ENCODE measurements at places on chromosomes 6 and 20.

DNA sequence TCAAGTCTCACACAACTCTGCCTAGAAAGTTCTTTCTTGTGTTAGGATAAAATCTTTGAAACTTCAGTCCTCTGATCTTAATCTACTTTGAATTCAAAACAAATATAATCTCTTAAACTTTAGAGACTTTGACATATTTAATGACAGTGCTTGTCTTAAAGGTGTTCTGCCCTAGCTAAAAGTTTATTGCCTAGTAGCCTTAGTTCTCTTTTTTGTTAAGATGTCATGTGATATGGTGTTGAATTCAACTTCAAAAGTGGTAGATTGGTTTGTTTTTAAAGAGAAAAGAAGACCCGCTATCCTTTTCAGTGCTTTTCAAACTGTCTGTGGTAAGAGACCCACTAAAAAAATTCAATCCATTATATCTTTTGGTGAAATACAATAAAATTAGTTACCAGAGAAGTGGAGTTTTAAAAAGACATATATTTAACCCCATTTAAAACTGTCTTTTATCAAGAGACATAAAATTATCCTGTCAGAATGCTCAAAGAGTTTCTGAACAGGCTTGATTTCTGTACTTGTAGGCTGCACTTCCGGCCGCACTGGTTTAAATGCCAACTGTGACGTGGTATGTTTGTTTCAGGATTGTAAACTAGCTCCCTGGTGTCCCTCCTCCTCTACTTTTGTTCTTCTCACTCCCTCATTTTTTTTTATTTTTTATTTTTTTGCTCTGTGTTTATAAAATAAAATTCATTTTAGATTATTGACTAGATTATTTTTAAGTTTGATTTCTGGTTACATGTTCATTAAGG is 76.5 kb downstream of the QKI start:
- no peak for DNase-seq

- no peak for DNase-seq
Observed at GRCh38 chr20:44761423-44761822, 15.8 kb downstream of the KCNK15 start.

- no peak for DNase-seq
Observed at GRCh38 chr6:130105996-130106704, 87.8 kb downstream of the L3MBTL3 start.

DNA sequence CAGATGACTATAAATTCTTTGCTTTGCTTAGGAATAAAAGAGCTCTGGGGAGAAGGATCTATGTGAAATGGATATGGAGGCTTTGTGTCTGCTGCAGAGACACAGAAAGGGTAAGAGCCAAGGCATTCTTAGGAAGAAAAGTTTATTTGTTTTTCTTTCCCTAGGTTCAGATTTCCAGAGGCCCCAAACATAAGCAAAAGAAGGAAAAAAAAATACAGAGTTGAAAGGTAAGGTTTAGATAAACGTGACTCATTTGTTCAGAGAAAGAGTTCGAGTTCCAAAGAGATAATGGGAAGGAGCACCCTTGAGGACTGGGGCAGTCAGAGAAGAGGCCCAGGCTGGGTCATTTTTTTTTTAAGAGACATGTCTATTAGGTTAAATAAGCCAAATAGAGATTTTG is 27.4 kb upstream of the BMP5 start:
- DNase-seq, result no peak

DNA sequence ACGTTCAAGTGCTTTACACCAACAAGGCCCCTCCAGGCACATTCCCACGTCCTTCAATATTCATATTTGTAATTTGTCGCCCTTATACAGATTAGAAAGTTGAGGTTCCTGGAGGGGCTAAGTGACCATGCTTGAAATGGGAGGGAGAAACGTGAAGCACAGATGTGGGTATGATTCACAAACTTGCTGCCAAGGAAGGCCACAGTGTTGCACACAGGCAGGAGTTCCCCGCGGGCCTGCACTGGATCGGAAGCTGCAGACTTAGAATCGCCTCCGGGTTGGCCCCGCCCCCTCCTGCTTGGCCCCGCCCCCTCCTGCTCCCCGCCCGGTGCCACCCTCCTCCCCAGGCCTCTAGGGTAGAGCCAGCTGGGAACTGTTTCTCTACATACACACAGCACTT is 58.2 kb upstream of the QKI start:
- no peak for DNase-seq

DNA sequence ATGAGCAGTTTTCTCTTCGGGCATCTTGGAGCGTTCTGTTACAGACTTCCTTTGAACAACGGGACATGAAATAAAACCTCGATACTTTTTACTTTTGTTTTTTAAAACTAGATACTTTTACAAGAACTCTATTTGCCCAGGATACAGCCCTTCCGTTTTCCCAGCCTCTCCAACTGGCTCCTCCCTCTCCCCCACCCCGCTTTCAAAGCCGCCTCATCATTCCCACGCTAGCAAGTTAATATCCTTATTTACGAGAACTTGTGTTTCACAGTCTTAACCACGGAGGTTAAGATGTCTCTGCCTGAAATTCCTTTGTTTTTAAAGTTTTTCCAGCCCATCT is 241 bp upstream of the CFAP206 start:
- DNase-seq, result no peak

GRCh38 chr6:5442319-5442718 is 181.0 kb downstream of the FARS2 start:
- no peak for DNase-seq

GRCh38 chr20:63264000-63264399 is 8.6 kb upstream of the ARFGAP1 start:
- no peak for DNase-seq

DNA sequence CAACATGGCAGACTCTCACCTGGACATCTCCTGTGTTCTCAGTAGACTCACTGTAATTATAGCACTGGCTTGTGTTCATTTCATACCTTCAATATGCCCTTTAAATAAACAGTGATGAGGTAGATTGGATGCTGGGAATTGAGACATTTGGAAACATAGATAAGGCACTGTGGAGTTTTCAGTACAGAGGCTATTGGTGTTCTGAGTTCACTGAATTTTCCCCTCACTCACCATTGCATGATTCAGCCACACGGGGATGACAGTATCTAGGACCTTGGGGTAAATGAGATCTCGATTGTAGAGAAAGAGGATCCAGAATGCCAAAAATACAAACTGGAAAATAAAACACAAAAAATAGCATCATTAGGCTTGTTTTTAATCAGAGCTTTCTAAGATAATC is 12.6 kb downstream of the ADTRP start:
- DNase-seq, result no peak

GRCh38 chr6:1945235-1945832 is 300.1 kb downstream of the GMDS start:
- DNase-seq, result no peak

GRCh38 chr6:12364621-12365020 is 74.5 kb downstream of the EDN1 start:
- no peak for DNase-seq

GRCh38 chr20:3485913-3486312 is 15.1 kb downstream of the ATRN start:
- DNase-seq, result no peak

DNA sequence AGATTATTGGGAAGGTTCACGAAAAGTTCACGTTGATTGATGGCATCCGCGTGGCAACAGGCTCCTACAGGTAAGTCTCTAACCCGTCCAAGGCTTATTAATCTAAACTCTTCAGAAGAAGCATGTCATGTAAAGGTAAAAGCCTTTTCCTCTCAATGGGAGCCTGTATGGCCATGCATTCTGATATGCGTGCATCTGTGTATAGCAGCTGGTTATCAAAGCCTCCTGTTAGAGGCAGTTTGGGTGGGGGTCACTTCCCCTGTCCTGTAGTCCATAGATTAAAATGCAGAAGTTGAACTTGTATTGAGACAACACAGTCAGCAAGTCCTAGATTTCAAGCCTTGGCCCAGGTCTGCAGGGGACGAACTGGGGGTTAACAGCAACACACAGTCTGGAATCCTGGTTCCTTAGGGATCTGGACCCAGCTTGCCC is 14.2 kb upstream of the DHX35 start:
- no peak for DNase-seq

DNA sequence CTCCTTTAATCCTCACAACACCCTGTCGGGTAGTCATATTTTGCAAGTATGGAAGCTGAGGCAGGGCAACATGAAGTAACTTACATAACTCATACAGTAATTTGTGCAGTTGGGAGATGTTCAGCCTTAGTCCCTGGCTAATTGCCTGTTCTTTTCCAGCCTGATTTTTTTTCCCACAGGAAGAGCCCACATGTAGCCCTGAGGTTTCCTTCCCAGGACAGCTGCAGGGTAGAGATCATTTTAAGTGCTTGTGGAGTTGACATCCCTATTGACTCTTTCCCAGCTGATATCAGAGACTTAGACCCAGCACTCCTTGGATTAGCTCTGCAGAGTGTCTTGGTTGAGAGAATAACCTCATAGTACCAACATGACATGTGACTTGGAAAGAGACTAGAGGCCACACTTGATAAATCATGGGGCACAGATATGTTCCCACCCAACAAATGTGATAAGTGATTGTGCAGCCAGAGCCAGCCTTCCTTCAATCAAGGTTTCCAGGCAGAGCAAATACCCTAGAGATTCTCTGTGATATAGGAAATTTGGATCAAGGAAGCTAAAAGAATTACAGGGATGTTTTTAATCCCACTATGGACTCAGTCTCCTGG is 5.0 kb upstream of the BTN2A1 start:
- no peak for DNase-seq

- DNase-seq, result no peak
Observed at GRCh38 chr6:89010825-89011224, 47.4 kb upstream of the RNGTT start.

GRCh38 chr6:36826520-36827227 is 12.6 kb downstream of the CPNE5 start:
- no peak for DNase-seq

DNA sequence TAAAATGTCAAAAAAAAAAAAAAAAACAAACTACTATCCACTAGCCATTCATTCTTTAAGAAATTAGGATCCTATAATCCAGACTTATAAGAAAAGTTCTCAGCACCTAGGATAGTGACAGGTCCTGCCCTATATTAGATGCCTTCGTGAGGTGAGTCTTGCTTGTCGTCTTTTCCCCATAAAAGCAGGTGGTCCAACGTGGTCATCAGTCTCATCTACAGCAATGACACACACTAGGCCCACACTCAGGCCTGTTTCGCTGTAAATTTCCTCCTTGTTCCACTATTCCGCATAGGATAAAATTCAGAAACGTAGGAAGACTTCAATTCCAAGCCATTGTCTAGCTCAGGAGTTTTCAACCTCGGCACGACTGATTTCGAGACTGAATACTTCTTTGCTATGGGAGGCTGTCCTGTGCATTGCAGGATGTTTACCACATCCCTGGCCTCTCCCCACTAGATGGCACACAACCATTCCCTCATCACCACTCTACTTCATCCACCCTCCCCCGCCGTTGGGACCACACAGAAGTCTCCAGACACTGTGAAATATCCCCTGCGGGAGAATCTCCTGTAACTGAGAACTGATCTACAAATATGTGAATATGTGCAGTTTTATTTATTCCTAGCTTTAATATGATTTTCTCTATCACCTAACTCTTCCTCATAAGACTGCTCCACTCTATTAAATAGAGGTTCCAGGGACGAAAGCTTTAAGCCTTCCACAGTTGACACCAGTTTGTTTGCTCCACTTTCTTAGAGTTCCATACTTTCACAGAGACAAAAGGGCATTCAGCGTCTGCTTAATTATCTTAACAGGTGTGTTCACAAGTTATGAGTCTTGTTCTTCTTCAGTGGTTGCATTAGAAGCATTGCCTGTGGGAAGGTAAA is 346.3 kb downstream of the BMP2 start:
- DNase-seq, result peak; percentile 66

- DNase-seq, result no peak
Observed at GRCh38 chr6:128759901-128760300, 123.0 kb upstream of the LAMA2 start.

DNA sequence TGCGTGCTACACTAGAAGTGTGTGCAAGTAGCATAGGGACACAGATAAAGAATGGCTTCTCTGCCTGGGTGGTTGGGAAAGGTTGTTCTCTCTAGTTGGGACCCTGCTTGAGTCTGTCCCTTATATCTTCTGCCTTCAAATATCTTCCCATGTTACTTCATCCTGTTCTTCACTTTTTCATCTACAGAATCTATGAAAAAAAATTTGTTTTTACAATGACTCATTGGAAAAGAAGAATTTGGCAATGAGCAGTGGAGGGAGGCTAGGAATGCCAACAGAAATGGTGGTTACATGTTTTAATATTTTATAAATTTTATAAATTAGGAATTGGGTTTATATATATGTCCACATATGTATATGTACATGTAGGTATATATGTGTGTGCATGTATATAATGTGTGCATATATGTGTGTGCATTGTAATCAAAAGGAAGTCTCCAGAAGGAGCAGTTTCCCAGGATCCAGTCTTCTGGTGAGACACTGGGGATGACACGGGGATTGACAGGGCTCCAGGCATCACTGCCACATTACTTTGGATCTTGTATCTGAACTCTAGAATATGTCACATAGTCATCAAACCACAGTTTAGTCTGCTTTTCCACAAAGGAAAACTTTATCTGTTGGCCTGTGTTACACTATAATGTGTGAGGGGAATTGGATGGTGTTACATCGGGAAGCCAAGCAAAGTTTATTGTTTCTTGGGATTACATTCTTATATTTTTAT is 75.3 kb upstream of the RIPOR2 start:
- no peak for DNase-seq

DNA sequence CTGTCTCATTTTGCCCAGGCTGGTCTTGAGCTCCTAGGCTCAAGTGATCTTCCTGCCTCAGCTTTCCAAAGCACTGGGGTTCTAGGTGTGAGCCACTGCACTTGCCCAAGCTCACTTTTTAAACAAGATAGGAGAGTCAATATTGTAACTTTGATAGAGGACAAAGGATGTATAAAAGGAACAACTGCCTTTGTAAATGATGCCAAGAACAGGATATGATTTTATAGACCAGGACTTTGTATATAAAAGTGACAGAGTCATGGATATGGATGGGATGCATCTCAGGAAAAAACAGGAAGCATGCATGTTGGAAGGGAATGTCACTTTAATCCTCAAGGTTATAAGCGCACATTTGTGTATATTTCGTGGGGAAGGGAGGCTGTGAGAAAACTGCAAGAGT is 338.4 kb downstream of the PRL start:
- no peak for DNase-seq

DNA sequence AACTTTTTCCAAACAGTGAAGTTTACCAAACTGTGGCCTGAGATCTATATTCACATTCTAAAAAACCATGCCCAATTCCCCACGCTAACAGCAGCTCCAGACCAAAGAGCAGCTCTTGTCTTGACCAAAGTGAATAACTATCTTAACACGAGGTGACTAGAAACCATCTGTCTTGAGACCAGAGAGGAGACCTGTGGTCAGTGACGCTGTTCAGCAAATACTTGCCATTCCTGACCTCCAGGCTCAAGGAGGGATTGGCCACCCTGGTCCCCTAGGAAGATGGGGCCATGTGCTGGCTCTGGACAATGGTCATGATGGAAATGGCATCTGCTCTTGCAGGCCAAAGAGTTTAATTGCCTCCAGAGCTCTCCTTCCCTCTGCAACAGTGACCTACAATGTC is 104.4 kb upstream of the CD93 start:
- no peak for DNase-seq

- DNase-seq, result no peak
Observed at GRCh38 chr6:88989215-88989614, 25.8 kb upstream of the RNGTT start.

- no peak for DNase-seq
Observed at GRCh38 chr20:11438412-11438811, 479.3 kb upstream of the BTBD3 start.

- DNase-seq, result no peak
Observed at GRCh38 chr6:138229072-138229471, 10.8 kb upstream of the PBOV1 start.
